ENCODE measurements at places on chromosomes 16 and 17.

DNA sequence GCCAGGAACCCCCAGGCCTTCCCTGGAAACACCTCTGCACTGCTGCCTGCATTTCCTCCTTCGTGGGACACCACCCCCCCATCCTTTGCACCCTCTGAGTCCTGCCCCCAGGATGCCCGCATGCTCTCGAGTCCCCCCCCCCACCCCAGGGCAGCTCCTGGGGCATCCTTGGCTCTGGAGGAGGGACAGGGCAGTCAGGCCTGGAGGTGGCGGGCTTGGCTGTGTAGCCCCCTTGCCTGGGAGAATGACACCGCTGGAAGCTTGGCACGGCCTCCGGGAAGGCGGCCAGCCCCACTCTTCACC is 98.9 kb upstream of the GSE1 start:
- no peak for DNase-seq

DNA sequence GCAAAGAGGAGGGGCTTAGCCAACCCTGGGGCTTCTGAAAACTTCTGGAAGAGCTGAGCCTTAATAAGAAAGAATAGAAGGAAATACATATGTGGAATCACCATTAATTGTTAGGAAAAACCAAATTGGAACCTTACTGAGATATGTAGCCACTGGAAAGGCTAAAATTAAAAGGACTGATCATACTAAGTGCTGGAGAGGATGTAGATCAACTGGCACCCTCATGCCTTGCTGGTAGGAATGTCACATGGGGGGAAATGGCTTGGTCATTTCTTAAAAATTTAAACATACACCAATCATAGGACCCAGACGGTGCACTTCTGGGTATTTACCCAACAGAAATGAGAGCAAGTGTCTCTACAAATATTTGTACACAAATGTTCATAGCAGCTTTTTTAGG is 11.1 kb downstream of the BMERB1 start:
- no peak for DNase-seq

DNA sequence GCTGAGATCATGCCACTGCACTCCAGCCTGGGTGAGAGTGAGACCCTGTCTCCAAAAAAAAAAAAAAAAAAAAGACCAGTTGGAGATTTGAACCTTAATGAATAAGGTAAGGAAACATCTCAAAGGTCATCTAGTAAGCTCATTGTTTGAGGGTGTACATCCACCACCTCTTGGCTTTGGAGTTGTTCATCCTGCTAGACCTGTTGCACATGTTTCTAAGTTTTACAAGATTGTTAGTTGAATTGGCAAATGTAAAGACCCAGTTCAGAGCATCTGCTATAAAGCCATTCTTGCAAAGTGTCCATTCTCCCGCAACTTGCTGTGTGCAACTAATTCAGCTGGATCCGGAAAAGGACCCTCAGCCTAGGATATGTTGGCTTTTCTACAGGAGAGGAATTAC is 1.5 kb downstream of the PSMD7 start:
- DNase-seq = no peak

- no peak for DNase-seq
Observed at GRCh38 chr16:15885560-15886001, 2.8 kb downstream of the CEP20 start.

DNA sequence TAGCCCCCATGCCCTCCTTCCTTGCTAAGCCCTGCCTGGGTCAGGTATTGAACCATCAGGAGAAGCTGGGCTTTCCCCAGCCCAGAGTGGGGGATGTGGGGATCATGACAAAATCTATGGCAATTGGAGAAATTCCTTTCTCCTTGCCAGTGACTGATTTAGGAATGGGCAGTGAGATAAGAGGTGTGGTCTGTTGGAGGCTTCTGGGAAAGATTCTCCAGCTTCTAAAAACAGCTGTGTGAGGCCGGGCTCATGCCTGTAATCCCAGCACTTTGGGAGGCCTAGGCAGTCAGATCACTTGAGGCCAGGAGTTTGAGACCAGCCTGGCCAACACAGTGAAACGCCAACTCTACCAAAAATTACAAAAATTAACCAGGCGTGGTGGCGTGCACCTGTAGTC is 69.1 kb downstream of the SRCIN1 start:
- no peak for DNase-seq

- DNase-seq = no peak
Observed at GRCh38 chr17:63718988-63719387, 19.1 kb upstream of the LIMD2 start.

GRCh38 chr16:23948949-23949411 is 113.2 kb downstream of the PRKCB start:
- peak; percentile 22 for DNase-seq

Data from left cardiac atrium (tissue), 4 donors.